ENCODE measurements at places on chromosomes 13 and 19. TPM values are rescaled to one million over a fixed set of nuclear protein-coding genes. Genes with fewer than 3 reads are reported as not detected.

Gene APOC4
- total RNA-seq = not detected

Gene GJB6
- not detected for total RNA-seq

Gene ZNF91
- 19.9 TPM for total RNA-seq

Gene MIR17HG
- total RNA-seq = 2.4 TPM

Gene SIGLEC10
- total RNA-seq = not detected

Gene MEIOSIN
- not detected for total RNA-seq

Gene VSTM1
- not detected for total RNA-seq

Gene SSC5D
- total RNA-seq = 50.0 TPM

Gene MATK
- total RNA-seq = not detected

Gene BRCA2
- total RNA-seq = 4.4 TPM

Gene SLC10A2
- not detected for total RNA-seq

Gene C1QTNF9
- not detected for total RNA-seq

GRCh38 chr13:65594298-65594781 is 1635.8 kb downstream of the PCDH9 start:
- no peak overlapping the region for H3K4me3 ChIP-seq
- H3K27me3 ChIP-seq = no peaks in the 10 kb centered on the region
- no peak overlapping the region for H3K27ac ChIP-seq
- no peak for DNase-seq
- peaks cover 7% of the 10 kb centered on the region for H3K36me3 ChIP-seq
- H3K4me1 ChIP-seq = peaks cover 42% of the 10 kb centered on the region

GRCh38 chr19:18901491-18901890 is 5.5 kb upstream of the CERS1 start:
- H3K36me3 ChIP-seq = peaks cover 12% of the 10 kb centered on the region
- no peaks in the 10 kb centered on the region for H3K27me3 ChIP-seq
- no peak overlapping the region for H3K27ac ChIP-seq
- peaks cover under 1% of the 10 kb centered on the region for H3K4me1 ChIP-seq
- H3K4me3 ChIP-seq = no peak overlapping the region

DNA sequence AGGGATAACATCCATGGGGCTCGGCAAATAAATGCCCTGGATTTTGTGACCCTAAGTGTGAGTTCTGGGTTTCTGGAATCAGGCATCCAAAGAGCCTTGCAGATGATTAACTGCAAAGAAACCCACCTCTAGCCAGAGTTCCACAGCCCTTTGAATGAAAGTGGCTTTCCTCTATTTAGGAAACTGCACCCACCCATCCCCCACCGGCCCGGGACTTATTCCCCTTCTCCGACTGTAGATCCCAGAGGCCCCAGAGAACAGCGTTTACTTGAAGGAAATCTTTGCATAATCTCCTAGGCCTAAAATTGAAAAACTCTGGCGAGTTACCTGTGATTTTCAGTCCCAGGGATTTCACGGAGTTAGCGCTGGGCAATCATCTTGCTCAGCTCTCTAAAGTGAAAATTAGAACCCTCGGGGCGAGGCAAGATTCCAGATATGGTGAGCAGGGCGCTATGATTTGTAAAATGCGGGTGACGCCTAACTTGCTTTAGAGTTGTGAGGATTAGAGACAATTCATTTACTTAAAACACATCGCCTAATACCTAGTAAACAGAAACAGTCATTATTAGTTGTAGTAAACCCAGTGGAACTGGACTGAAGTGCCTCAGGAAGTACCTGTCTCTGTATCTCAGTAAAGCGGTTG is 9.4 kb downstream of the URAD start:
- H3K4me1 ChIP-seq = peaks cover 5% of the 10 kb centered on the region
- H3K27ac ChIP-seq = no peak overlapping the region
- DNase-seq = no peak

DNA sequence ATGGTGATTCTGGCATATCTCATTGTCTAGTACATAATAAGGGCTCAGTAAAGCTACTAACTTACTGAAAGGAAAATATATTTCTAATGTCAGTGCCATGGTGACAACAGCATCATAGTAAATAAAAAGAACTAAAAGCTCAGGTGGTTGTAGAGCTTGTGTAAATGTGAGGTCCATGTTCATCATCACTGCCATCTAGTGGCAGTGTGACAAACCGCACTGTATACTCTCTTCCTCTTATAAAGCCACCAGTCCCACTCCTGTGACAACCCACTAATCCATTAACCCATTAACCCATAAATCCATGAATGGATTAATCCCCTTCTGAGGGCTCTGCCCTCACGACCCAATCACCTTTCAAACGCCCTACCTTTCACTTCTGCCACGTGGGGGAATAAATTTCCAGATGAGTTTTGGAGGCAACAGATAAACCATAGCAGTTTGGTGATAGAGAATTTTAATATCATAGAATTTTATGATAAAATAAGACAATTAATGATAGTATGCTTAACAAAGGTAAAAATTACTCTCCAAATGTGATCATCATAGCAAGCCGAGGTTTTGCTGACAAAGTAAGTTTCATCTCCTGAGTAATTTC is 160.4 kb upstream of the SGCG start:
- H3K27ac ChIP-seq = no peak overlapping the region
- no peaks in the 10 kb centered on the region for H3K4me1 ChIP-seq
- H3K27me3 ChIP-seq = peaks cover 17% of the 10 kb centered on the region
- H3K4me3 ChIP-seq = no peak overlapping the region
- no peak for DNase-seq

- H3K27ac ChIP-seq = no peak overlapping the region
- no peaks in the 10 kb centered on the region for H3K27me3 ChIP-seq
- peaks cover 2% of the 10 kb centered on the region for H3K36me3 ChIP-seq
- H3K4me3 ChIP-seq = no peak overlapping the region
- H3K4me1 ChIP-seq = peaks cover 5% of the 10 kb centered on the region
Measured at GRCh38 chr13:91220872-91221271, 126.6 kb upstream of the MIR17HG start.

DNA sequence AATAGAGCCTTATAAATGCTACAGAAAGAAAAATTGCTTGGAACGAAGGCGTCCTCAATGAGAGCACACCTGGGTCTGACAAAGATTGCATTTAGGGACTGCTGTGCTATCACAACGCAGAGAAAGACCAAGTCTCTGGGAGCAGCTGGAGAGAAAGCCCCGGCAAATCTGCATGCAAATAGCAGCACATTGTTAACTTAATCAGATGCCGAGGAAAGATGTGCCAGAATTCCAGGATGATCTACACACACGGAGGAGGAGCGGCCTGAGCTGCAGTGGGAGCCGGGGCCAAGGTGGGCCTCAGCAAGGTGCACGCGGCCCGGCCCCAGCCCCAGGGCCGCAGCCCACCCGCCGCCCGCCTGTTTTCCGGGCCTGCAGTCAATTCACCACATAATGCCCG is 1.4 kb downstream of the ZNF536 start:
- peaks cover 36% of the 10 kb centered on the region for H3K27me3 ChIP-seq
- no peaks in the 10 kb centered on the region for H3K36me3 ChIP-seq
- no peak overlapping the region for H3K4me3 ChIP-seq
- no peak overlapping the region for H3K27ac ChIP-seq
- no peaks in the 10 kb centered on the region for H3K4me1 ChIP-seq
- no peak for DNase-seq

- peaks cover 41% of the 10 kb centered on the region for H3K4me1 ChIP-seq
- no peaks in the 10 kb centered on the region for H3K27me3 ChIP-seq
- no peak for DNase-seq
- no peaks in the 10 kb centered on the region for H3K36me3 ChIP-seq
- H3K27ac ChIP-seq = peak overlapping the region; percentile 99
Measured at GRCh38 chr19:44954278-44954648, 917 bp upstream of the CLPTM1 start.

GRCh38 chr19:48287748-48288147 is 17.9 kb downstream of the ZNF114 start:
- peaks cover 19% of the 10 kb centered on the region for H3K4me1 ChIP-seq
- H3K27ac ChIP-seq = no peak overlapping the region
- H3K4me3 ChIP-seq = no peak overlapping the region
- no peaks in the 10 kb centered on the region for H3K27me3 ChIP-seq

DNA sequence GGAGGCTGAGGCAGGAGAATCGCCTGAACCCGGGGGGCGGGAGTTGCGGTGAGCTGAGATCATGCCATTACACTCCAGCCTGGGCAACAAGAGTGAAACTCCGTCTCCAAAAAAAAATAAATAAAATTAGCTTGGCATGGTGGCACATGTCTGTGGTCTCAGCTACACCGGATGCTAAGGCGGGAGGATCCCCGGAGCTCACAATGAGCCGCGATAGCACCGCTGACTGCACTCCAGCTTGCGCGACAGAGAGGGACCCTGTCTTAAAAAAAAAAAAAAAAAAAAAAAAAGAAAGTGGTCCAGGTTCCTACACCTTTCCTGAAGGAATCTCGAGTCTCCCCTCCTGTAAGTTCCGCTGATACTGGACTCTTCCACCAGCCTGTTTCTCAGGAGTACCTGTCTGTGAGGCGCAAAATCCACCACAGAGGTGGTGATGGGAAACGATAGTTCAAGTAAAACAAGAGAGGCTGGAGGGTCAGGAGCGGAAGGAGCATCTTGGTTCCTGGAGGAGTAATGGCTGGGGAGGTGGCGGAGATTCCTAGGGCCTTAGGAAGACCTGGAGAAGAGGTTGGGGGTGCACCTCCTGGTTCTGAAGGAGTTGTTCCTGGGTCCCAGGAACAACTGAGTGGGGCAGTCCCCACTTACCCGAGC is 471 bp downstream of the FUT1 start:
- H3K4me1 ChIP-seq = peaks cover 13% of the 10 kb centered on the region
- H3K36me3 ChIP-seq = no peaks in the 10 kb centered on the region
- peaks cover 4% of the 10 kb centered on the region for H3K27me3 ChIP-seq
- H3K27ac ChIP-seq = no peak overlapping the region
- DNase-seq = no peak

DNA sequence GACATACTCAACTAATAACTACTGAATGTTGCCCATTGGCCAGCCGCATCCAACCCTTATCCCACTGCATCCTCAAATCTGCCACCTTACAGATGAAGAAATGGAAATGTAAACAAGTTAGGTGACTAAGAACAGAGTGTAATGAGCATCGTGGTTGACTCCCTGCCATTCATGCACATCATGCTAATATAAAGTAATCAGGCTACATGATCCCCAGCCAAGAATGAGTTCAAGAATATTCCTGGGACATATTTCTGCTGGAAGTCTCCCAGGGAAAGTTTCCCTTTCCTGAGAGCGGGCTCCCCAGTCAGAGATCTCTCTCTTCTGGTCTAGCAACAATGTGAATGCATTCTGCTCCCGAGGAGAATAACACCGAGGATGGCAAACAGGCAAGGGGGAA is 55.9 kb upstream of the SERP2 start:
- no peaks in the 10 kb centered on the region for H3K27me3 ChIP-seq
- H3K27ac ChIP-seq = no peak overlapping the region
- peaks cover 39% of the 10 kb centered on the region for H3K4me1 ChIP-seq

DNA sequence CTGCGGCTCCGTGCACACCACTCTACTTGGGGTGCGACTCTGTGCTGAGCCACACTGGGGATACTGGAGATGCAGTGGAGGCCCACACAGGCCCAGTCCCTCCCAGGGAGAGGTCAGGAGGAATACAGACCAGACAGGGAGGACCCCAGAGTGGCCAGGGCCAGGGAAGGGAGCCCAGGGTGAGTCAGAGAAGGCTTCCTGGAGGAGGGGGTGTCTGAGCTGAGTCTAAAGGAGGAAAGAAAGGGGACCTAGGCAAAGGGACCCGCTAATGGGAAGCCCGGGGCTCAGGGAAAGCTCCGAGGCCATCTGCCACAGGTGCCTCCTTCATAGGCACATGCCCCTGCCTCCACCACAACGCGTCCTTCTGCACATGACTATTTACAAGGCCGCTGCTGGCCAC is 13.3 kb upstream of the PRKD2 start:
- no peak overlapping the region for H3K27ac ChIP-seq
- peaks cover 34% of the 10 kb centered on the region for H3K4me1 ChIP-seq
- no peak overlapping the region for H3K4me3 ChIP-seq
- H3K36me3 ChIP-seq = peaks cover 26% of the 10 kb centered on the region
- no peaks in the 10 kb centered on the region for H3K27me3 ChIP-seq

DNA sequence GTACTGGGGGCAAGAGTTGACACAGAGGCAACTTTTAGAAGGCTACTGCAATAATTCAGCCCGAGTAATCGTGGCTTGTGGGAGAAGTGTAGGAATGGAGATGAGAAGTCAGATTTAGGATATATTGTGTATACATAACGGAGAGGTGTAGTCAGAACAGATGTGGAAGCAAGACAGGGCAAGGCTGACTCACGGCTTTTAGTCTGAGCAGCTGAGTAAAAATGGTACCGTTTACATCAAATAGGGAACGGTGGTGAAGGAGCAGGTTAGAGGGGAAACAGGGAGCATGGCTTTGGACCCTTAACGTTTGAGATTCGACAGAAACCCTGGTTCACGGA is 796 bp upstream of the LSM14A start:
- H3K36me3 ChIP-seq = no peaks in the 10 kb centered on the region
- peak overlapping the region; percentile 98 for H3K27ac ChIP-seq
- DNase-seq = no peak
- peak overlapping the region; percentile 80 for H3K4me3 ChIP-seq

GRCh38 chr19:49398931-49399330 is 10.9 kb downstream of the KASH5 start:
- DNase-seq = no peak
- H3K27ac ChIP-seq = no peak overlapping the region
- H3K36me3 ChIP-seq = no peaks in the 10 kb centered on the region
- H3K4me1 ChIP-seq = peaks cover 6% of the 10 kb centered on the region
- H3K4me3 ChIP-seq = no peak overlapping the region

- H3K4me1 ChIP-seq = no peaks in the 10 kb centered on the region
- H3K27ac ChIP-seq = no peak overlapping the region
- no peak for DNase-seq
- H3K36me3 ChIP-seq = no peaks in the 10 kb centered on the region
Measured at GRCh38 chr13:77530875-77531274, 4.6 kb upstream of the SCEL start.
